ENCODE measurements at places on chromosomes 6 and 20. TPM values are rescaled to one million over a fixed set of nuclear protein-coding genes. Genes with fewer than 3 reads are reported as not detected.

- peak overlapping the region; percentile 91 for H3K27ac ChIP-seq
- H3K4me1 ChIP-seq: peaks cover 96% of the 10 kb centered on the region
- no peaks in the 10 kb centered on the region for H3K36me3 ChIP-seq
- H3K27me3 ChIP-seq: no peaks in the 10 kb centered on the region
Measured at GRCh38 chr6:43268355-43268700, 25.0 kb downstream of the TTBK1 start.

- no peaks in the 10 kb centered on the region for H3K4me1 ChIP-seq
- H3K36me3 ChIP-seq: no peaks in the 10 kb centered on the region
- H3K27ac ChIP-seq: no peak overlapping the region
- no peak for DNase-seq
- no peaks in the 10 kb centered on the region for H3K27me3 ChIP-seq
Measured at GRCh38 chr6:112909781-112910180, 562.7 kb downstream of the RFPL4B start.

DNA sequence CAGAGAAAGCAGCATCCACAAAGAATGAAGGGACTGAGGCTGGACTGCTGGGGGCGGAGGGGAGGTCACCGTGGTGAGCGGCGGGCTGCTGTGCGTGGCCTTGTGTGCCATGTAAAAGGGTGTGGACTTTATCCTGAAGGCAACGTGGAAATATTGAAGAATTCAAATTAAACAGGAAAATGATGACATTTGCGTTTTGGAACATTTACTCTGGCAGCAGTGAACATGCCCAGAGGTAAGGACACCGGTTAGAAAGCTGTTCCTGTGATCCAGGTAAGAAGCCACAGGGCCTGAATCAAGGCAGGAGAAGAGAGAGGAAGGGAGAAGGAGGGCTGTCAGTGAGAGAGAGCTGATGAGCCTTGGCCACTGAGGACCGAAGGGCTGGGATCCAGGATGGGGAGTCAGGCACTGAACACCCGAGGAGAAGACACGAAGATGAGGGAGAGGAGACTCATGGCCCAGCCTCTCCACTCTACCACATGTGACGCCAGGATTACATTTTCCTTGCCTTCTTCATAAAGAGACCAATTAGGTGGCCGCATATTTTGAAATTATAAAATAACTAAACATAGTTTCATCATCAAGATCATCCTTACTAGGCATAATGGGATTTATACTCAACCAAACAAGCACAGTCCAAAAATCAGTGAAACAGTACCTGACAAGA is 58.4 kb downstream of the TRAM2 start:
- H3K36me3 ChIP-seq: peaks cover 69% of the 10 kb centered on the region
- no peaks in the 10 kb centered on the region for H3K27me3 ChIP-seq
- DNase-seq: no peak
- peak overlapping the region; percentile 73 for H3K27ac ChIP-seq

DNA sequence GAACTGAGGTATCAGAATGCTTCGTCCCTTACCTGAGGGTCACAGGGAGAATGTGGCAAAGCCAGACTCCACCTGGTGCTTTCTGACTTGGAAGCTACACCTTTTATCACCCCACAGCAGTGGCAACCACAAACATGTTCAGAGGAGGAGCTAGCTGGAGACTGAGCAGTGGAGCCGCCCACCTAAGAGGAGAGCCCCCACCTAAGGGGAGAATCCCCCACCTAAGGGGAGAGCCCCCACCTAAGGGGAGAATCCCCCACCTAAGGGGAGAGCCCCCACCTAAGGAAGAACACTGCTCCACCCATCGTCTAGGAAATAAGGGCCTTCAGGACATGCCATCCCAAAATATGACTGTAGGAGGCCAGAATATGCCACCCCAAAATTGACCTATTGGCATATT is 4.0 kb downstream of the SLC52A3 start:
- peaks cover 5% of the 10 kb centered on the region for H3K4me1 ChIP-seq
- no peaks in the 10 kb centered on the region for H3K36me3 ChIP-seq
- no peak for DNase-seq
- peaks cover 57% of the 10 kb centered on the region for H3K27me3 ChIP-seq
- no peak overlapping the region for H3K27ac ChIP-seq

DNA sequence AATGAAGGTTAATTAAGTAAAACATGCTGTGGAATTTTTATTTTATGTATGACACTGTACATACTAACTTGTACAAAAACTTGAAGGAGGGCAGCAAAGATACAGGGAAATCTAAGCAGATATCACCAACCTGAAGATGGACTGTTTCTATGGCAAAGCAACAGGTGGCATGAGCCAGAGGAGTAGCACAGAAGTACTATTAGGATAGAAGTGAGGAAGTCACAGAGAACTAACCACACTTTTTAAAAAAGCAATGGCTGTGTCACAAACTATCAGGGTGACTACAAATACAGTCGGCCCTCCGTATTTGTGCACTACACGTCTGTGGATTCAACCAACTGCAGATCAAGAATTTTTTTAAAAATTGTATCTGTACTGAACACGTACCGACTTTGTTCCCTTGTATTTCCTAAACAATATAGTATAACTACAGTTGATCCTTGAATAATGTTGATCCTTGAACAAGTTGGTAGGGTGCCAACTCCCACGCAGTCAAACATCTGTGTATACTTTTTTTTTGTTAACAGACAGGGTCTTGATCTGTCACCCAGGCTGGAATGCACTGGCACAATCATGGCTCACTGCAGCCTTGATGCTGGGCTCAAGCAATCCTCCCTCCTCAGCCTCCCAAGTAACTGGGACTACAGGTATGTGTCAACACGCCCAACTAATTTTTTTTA is 61.0 kb downstream of the NUDT3 start:
- no peak for DNase-seq
- H3K4me1 ChIP-seq: no peaks in the 10 kb centered on the region
- no peak overlapping the region for H3K4me3 ChIP-seq
- no peaks in the 10 kb centered on the region for H3K27me3 ChIP-seq

DNA sequence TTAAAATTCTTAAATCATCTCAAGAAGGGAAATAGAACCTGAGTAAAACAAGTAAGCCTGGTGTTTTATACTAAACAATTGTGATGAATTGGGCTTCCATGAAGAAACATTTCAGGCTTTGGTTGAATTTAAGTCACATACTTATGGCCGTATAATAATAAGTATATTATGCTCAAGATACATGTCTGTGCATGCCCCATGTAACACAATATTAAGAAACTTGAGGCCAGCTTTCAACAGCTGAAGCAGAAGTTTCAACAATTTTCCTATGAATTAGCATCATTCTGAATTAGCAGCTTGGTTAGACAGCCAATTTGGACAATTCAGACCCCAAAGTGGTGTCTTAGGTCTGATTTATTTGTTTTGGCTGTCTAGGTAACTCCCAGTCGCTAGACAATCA is 243.7 kb downstream of the MYLK4 start:
- DNase-seq: no peak
- H3K36me3 ChIP-seq: no peaks in the 10 kb centered on the region
- H3K4me1 ChIP-seq: peaks cover 33% of the 10 kb centered on the region
- H3K27me3 ChIP-seq: no peaks in the 10 kb centered on the region
- no peak overlapping the region for H3K27ac ChIP-seq

DNA sequence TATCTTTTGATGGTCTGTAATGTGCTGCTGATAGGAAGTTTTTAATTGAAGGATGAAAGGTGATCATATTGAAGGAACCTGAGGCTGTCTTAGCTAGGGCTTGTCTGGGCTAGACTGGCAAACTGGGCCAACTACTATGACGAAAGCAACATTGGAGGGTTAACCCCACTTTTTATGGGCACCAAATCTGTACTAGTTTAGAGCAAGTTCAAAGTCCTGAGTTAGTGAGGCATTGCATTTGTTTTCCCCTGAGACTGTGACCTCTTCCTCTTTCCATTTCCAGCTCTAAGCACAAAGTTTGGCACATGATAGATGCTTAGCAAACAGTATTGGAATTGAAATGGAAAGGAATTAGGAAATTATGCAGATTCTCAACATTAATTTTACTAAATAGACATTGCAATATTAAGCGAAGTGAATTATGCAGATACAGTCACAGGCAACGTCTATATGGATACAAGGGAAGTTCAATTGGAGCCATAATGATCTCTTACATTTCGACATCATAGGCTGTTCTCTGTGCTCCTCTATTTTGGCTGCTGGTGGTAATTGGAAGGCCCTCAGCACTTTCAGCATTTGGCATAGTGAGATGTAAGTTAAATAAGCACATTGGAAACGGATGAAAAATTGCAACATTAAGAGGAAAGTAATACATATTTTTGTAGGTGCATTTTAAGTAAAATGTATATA is 22.2 kb downstream of the CEP57L1 start:
- no peaks in the 10 kb centered on the region for H3K36me3 ChIP-seq
- H3K4me3 ChIP-seq: no peak overlapping the region
- no peaks in the 10 kb centered on the region for H3K27me3 ChIP-seq
- H3K27ac ChIP-seq: no peak overlapping the region
- H3K4me1 ChIP-seq: peaks cover 46% of the 10 kb centered on the region
- DNase-seq: peak; percentile 10

GRCh38 chr6:166942393-166943168 is 13.8 kb downstream of the RNASET2 start:
- no peaks in the 10 kb centered on the region for H3K4me1 ChIP-seq
- DNase-seq: no peak
- H3K36me3 ChIP-seq: peaks cover 46% of the 10 kb centered on the region
- no peak overlapping the region for H3K27ac ChIP-seq

DNA sequence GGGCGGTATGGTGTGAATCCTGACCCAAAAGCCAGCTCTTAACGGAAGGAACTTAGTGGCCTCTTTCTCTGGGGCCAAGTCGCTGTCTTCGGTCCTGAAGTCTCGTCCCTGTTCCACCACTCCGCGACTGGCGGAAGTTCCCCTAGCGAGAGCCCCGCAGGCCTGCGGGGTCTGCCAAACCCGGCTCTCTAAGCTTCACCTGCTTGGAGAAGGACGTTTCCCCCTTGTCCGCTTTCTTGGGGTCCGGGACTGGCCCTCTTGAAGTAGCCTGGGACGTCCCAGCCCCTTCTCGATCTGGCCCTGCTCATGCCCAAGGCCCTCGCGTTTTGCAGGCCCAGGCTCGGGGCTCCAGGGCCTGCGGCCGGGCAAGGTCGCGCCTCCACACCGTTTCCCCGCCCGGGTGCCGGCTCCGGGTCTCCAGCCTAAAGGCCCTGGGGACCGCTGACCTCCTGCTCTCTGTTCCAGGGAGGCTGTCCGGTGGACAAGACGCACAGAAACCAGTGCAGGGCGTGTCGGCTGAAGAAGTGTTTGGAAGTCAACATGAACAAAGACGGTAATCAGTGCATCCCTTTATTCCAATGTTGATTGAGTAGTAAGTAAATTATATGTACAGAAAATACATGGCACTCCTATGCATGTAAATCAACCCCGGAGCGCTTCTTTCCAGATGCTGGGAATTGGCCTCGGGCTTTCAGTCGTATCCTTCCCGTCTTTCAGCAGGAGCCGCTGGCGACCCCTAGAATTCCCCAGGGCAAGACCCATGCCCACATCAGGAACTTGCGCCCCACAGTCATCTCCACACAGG is 8.8 kb downstream of the NR2E1 start:
- DNase-seq: no peak
- no peak overlapping the region for H3K27ac ChIP-seq
- no peak overlapping the region for H3K4me3 ChIP-seq
- no peaks in the 10 kb centered on the region for H3K36me3 ChIP-seq
- peaks cover 19% of the 10 kb centered on the region for H3K4me1 ChIP-seq
- H3K27me3 ChIP-seq: peaks cover 60% of the 10 kb centered on the region

DNA sequence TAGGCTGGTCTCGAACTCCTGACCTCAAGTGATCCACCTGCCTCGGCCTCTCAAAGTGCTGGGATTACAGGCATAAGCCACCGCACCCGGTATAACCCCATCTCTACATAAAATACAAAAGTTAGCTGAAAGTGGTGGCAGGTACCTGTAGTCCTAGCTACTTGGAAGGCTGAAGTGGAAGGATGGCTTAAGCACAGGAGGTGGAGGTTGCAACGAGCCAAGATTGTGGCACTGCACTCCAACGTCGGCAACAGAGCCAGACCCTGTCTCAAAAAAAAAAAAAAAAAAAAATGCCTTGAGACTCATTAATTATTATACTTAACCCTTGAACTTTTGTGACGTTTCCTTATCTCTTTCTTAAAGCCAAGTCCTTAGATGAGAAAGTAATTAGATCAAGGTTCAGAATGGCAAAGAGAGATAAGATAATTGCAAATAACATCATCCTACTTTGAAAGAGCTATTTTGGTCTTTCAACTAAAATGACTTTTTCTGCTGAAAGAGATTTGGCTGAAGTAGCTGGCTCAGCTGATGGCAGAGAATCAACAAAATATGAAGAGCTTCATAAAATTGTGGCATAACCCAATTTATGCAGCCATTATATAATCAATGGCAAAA is 4.7 kb upstream of the SHLD1 start:
- H3K27ac ChIP-seq: no peak overlapping the region
- no peak overlapping the region for H3K4me3 ChIP-seq
- H3K27me3 ChIP-seq: no peaks in the 10 kb centered on the region
- no peak for DNase-seq
- H3K4me1 ChIP-seq: peaks cover 33% of the 10 kb centered on the region

GRCh38 chr20:8812817-8813216 is 256.1 kb upstream of the PLCB4 start:
- no peak for DNase-seq
- peaks cover 65% of the 10 kb centered on the region for H3K4me1 ChIP-seq
- H3K27ac ChIP-seq: no peak overlapping the region

DNA sequence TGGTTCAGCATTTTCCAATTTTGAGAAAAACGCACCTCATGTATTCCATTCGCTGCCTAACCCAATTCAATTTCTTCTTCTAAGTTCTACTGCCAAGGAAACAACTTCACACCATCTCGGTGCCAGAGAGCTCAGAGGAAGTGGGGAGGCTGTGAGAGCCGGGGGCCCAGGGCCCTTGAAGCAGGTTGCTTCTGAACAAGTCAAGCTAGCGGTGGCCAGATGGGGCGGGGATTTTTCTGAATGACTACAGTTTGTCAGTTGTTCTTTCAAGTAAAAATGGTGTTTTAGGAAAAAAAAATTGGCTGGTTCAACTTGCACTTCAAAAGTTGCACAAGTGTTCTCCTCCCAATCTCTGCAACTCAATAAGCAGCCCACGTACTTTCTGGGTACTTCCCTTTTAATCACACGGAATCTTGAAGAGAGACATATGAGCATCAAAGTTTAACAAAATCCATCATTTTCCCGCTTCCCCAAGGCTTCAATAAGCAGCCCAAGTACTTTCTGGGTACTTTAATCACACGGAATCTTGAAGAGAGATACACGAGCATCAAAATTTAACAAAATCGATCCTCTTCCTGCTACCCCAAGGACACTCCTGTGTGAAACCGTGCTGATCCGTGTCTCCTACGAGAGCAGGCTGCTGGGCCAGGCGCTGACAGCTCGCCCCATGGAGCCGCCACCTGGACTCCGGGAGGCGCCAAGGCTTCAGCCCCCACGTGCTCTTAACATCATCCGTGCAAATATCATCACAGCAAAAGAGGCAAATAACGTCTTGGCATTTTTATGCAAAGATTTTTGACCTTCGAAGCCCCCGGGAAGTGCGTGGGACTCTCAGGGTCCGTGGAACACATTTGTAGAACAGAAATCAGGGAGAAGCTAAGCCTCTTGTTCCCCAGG is 186.7 kb upstream of the PDE10A start:
- no peaks in the 10 kb centered on the region for H3K4me1 ChIP-seq
- H3K4me3 ChIP-seq: no peak overlapping the region
- no peak overlapping the region for H3K27ac ChIP-seq
- DNase-seq: no peak
- H3K27me3 ChIP-seq: peaks cover 66% of the 10 kb centered on the region

FGD2 gene
- total RNA-seq: not detected

MAP3K4 gene
- 40.1 TPM for total RNA-seq

CDKN1A gene
- total RNA-seq: 56.0 TPM

ADGRF5 gene
- not detected for total RNA-seq

ID4 gene
- total RNA-seq: 0.44 TPM

Data from HepG2 (cell line).